ENCODE measurements at places on chromosomes 6 and 20.

DNA sequence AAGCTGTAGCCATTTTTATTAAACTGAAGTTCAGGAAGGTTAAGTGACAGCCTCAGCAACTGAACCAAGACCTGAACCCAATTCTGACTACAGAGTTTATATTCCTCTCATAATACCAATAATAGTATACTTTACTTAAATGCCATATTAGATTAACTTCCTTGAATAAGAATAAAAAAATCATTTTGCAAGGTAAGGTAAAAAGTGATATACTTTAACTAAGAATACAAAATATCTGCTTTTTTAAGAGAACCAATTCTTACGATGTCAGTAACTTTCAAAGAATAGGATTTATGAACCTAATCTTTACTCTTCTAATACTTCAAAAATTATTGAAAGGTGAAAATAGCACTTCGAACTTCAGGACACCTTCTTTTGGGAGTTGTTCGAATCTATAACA, 3.7 kb downstream of the RAD21L1 start:
- no peak for DNase-seq

DNA sequence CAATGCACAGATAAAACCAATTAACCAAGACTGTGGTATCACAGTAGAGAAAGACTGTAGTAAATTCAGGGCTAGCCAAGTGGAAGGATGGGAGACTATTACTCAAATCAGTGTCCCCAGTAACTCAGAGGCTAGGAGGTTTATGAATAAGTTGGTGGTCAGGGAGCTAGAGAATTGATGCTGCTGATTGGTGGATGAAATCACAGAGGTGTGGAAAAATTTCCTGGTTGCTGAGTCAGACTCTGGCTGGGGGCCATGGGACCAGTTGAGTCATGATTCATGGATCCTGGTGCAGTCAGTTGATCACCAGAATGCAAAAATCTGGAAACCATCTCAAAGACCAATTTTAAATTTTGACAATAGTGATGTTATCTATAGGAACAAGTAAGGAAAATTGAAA, 555.9 kb downstream of the C6orf118 start:
- peak; percentile 44 for DNase-seq

DNA sequence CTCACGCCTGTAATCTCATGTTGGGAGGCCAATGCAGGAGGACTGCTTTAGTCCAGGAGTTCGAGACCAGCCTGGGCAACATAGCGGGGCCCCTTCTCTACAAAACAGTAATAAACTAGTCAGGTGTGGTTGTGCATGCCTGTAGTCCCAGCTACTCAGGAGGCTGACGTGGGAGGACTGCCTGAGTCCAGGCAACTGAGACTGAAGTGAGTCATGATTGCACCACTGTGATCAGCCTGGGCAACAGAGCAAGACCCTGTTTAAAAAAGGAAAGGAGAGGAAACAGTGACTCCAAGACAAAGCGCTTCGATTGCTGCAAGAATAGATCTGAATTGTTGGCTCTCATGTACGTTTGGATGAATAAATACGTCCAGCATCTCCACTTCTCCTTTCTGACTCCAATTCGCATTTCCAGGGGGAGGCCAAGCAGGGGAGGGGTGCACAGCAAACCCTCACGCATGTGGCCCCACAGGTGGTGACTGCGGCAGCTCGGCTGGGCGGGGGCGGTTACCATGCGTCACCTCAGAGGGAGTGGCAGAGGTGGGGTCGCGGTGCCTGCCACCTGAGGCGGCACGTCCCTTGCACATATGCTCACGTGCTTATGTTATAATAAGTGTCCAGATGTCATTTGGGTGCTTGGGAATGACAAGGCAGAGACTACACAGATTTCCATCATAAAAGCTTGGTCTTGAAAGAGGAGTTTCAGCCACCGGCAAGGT, 95.1 kb upstream of the MPC1 start:
- no peak for DNase-seq

GRCh38 chr20:53916173-53916512, 154.3 kb downstream of the BCAS1 start:
- no peak for DNase-seq

DNA sequence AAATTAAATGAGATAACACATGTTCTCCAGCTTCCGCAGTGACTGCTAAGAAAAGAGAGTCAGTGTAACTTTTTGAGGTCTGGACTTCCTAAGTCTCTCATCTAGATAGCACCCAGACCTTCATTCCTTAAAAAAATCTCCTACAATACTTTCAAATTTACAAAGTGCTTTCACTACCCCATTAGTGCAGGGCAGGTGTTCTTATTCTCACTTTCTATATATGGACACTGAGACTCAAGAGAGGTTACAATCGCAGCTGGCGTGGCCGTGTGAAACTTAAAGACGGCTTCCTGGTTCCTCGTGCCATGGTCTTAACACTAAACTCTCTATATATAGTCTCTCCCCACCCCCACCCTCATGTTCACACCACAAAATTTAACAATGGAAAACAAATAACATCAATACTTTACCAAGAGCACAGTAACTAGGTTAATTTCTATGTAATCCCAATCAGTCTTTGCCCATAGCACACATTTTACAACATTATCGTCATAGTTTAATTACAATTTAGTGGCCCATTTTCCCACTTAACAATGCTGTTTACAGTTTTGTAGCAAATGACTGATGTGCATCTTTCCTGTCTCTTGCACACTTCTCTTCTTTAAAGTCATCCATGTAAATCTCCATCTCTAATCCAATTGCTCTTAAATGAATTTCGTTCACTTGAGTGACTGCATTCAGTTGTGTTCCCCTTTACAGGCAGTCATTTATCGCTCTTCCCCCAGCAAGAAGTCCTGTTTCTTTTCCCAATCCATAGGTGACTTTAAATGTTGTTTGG, 78.8 kb upstream of the ARID1B start:
- no peak for DNase-seq

- no peak for DNase-seq
Measured at GRCh38 chr6:147001621-147002020, 202.6 kb upstream of the STXBP5 start.

DNA sequence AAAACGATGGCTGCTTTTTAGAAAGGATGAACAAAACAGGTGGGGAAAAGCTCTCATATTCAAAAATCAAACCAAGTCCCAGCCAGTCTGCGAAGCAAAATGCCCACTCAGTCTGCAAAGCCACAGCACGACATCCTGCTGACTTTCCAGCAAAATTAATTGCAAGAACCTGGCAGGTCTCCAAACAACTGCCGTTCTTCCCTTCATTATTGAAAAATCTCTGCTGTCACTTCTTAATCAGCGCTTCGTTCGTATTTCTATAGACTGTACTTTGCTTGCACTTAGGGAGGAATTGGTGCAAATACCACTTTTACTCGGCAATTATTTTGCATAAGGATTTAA, 222.4 kb downstream of the CBLN4 start:
- no peak for DNase-seq

- DNase-seq, result no peak
Measured at GRCh38 chr6:32267035-32267434, 43.2 kb upstream of the NOTCH4 start.

- DNase-seq, result no peak
Measured at GRCh38 chr6:137884149-137884909, 17.3 kb downstream of the TNFAIP3 start.

DNA sequence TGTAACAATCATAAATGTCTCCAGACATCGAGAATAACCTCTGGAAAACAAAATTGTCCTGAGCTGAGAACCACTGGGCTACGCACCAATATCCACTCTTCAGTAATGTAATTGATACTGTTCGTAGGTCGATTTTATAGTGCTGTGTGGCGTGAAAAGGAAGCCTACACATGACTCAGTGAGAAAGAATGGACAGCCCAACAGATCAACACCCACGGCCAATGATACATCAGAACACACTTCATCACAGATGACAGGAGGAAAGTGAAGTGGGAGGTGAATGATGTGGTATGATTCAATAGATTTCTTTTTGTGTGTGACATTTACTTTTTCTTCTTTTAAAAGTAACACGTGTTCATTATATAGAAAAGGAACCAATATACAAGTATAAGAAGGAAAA, 93.5 kb downstream of the RPS12 start:
- no peak for DNase-seq

DNA sequence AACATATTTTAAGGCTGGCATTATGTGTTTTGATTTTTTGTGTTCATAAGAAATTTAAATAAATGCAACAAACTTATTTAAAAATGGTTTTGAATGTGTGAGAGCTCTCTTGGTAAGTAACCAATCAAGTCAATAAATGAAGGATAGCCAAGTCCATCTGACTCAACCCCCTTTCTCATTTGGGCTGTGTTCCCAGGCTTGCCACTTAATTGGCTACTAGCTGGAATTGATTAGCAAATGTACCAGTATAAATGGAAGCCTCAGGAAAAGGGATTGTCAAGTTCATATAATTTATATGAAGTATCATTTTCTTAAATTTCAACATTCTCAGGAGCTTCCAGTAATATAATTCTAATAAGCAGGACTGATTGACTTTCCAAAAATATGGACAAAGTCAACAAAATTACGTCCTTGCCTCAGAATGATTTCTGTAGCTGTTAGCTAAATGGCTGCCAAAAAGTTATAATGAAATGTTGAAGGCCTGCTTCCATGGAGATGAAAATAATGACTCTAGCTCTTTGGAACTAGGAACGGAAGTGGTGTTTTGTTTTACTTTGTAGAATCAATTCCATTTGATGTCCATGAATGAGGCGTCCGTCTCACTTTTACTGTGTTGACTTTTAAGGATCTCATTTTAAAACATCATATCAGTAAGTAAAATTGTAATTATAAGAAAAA, 614.9 kb downstream of the CDH26 start:
- no peak for DNase-seq

- DNase-seq, result no peak
Measured at GRCh38 chr6:31794866-31795615, 511 bp downstream of the VARS1 start.

- DNase-seq, result no peak
Measured at GRCh38 chr20:51074062-51074461, 51.2 kb upstream of the KCNG1 start.

GRCh38 chr6:38715016-38715689, at the start of gene DNAH8:
TSS of gene DNAH8 (plus strand) at chr6:38715311. CDS start at chr6:38722810, 7,499 bp downstream.
- DNase-seq, result no peak

- no peak for DNase-seq
Measured at GRCh38 chr6:44266347-44266746, 996 bp upstream of the NFKBIE start.

DNA sequence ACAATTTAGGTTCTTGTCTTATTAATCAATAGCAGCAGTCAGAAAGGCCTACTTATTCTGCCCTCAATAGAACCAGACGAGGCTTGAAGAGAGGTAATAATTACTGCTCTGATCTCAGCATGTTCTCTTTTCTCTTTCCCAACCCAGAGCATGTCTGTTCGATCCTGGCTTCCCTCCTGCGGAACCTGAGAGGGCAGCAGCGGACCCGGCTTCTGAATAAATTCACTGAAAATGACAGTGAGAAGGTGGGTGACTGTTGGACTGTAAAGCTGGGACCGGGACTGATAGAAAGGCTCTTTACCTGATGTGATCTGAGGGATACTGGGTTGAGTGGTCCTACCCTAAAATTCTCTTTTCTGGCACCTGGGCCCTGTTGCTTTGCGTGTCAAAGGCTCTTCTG, 63.0 kb upstream of the VSTM2L start:
- no peak for DNase-seq

GRCh38 chr6:15515660-15516375, 147.0 kb downstream of the DTNBP1 start:
- no peak for DNase-seq

DNA sequence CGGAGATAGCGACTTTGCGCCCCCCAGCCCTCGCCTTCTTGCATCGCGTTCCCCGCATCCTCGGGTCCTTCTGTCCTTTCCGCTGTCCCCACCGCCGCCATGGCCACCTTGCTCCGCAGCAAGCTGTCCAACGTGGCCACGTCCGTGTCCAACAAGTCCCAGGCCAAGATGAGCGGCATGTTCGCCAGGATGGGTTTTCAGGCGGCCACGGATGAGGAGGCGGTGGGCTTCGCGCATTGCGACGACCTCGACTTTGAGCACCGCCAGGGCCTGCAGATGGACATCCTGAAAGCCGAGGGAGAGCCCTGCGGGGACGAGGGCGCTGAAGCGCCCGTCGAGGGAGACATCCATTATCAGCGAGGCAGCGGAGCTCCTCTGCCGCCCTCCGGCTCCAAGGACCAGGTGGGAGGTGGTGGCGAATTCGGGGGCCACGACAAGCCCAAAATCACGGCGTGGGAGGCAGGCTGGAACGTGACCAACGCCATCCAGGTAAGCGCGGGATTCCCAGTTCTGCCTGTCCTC, 401 bp downstream of the SLC32A1 start:
- DNase-seq, result no peak

GRCh38 chr6:26415791-26416190, 13.7 kb downstream of the BTN3A1 start:
- DNase-seq, result no peak

GRCh38 chr6:83574783-83575182, 62.4 kb downstream of the PRSS35 start:
- DNase-seq, result no peak

DNA sequence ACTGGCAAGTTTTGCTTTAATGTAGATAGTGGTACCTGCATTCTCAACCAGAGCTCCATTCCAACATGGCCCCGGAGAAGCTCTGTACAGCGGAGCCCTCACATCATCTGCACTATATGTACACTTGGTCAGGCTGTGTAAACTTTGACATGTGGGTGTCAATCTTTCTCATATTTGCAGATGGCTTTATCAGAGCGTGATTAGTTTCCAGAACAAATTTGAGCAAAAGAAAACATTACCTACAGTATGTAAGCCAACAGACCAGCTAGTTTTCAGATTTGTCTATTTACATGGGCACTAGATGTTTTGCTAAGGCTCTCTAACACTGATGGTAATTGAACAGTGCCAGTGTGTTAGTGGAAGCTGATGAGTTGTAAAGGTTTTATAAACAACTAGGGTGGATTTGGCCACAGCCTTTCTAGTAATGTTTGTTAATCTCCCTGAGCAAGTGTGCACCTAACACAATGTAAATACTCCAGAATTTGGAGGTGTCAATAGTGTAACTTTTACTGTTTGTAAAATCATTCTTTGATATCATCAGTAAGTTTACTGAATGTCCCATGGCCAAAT, 131.8 kb downstream of the FOXA2 start:
- DNase-seq, result no peak

DNA sequence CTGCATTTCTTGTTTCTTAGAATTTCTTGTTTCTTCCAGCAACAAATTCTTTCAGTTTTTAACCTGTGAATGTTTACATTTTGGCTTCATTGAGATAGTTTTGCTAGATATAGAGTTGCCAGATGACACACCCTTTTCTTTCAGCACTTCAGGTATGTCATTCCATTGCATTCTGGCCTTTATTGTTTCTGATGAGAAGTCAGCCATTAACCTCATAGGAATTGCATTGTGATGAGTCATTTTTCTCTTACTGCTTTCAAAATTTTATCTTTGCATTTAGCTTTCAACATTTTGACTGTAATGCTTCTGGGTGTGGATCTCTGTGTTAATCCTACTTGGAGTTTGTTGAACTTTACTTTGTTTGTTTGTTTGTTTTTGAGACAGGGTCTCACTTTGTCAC, 440.3 kb upstream of the HS3ST5 start:
- no peak for DNase-seq

DNA sequence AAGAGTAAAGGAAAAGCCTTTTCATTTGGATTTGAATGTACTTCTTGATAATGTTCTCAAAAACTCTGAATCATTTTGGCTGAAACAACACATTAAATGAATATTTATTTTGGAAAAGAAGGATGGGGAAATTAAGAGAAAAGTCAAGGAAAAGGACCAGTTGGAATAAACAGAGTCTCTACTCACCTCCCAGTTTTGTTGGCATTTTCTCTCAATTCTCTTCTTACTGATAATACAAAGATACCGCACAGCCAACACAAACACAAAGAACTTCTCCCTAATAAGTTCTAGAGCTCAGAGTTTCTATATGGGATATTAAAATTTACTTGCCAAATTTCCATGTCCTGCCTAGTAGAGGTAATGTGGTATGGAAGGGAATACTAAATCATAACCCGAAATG, 13.1 kb downstream of the EPM2A start:
- no peak for DNase-seq

- no peak for DNase-seq
Measured at GRCh38 chr6:111865909-111866546, 7.2 kb downstream of the FYN start.

Measured in retinal pigment epithelial cell (primary cell).